ENCODE measurements at places on chromosomes 4 and X.

DNA sequence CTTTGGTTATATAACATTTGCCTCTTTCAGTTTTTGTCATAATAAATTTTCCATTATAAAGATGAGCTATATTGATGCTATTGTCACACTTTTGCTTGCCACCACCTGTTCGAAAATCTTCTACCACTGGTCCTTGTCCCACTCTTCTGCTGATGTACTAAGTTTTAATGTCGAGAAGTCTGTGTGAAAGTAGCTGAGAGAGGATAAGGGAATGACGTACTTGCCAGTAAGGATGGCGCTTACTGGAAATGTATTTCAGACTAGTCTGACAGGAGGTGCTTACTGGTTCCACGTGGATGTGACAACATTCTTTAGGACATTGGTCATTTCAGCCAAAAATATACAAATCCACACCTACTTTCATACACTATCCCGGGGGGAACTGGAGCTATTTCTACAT, 132.7 kb upstream of the NR3C2 start:
- no peak for DNase-seq

GRCh38 chr4:34861666-34862065, 1382.6 kb downstream of the ARAP2 start:
- no peak for DNase-seq

GRCh38 chr4:155248002-155248896, 39.8 kb downstream of the NPY2R start:
- DNase-seq: no peak

- no peak for DNase-seq
These were observed 29.1 kb upstream of the GRSF1 start for GRCh38 chr4:70868778-70869177.

GRCh38 chr4:5757091-5757490, 46.1 kb downstream of the EVC start:
- DNase-seq: no peak

DNA sequence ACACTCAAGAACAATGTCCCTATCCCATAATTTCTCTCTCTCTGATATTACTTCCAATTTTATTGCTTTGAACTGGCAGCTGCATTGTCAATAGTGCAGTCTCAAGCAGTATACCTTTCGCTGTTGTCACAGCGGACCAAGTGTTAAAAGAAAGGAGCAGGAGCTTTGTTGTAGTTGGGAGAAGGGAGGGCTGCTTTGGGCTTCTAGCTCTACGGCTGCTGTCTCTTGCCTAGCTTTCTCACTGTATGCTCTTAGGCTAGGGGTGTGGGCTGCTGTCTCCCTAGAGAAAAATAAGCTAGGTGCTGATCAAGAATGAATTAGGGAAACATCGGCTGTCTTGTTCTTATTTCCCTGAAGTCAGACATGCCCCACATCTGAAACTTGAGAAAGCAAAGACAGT, 52.5 kb downstream of the TRPC5OS start:
- no peak for DNase-seq

- DNase-seq: peak; percentile 100
These were observed 52.0 kb upstream of the HS3ST1 start for GRCh38 chr4:11480683-11481082.

DNA sequence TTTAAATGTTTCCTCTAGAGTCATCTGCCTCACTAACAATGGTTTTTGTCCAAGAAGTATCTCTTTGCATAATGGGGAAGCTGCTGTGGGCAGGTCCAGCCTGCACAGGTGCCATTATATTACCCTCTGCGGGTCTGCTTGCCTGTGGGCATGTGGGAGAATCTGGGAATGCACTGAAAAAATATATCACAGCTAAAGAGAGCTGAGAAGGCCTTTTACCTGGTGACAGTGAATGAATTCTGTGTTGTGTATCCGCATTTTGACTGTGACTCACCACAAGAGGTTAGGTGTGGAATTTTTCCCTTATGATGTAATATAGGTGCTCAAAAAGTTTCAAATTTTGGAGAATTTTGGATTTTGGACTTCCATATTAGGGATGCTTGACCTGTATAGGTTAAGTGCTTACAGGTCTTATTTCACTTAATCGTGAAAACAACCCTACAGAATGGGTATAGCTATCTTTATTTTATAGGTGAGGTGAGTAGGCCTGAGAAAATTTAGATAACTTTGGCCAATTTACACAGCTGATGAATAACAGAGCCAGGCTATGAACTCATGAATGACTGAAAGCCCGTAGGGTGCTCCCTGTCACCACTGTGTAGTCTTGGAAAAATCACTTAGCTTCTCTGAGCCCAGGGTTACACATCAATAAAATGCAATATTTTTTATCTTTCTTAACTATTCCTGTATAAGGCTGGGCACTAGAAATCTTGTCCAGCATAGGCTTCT, 198.0 kb upstream of the EPHA5 start:
- no peak for DNase-seq

DNA sequence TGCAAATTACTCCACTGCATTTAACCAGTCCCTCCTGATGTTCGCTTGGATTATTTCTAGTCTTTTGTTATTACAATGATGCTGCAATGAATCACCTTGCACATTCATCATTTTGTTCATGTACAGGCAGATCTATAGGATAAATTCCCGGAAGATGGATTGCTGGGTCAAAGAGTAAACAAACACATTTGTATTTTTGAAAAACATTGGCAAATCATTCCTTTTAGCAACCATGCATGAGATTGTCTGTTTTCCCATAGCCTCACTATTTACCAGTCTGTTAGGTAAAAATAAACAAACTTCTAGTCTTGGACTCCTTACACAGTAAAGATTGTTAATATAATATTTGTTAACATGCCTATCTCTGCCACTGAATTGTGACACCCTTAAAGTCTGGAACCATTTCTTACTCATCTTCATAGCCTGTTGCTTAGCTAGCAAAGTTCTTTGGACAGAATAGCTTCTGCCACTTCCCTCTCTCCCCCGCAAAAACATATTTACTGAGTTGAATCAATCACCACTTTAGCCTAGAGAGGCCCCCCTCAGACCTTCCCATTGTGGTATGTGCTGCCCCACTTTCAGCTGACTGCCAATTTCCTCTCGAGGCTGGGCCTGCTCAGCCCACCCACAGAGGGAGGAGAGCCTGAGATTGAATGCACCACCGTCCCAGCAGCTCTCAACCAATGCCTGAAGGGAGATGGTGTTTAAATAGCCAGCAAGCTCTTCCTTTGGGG, 108.4 kb upstream of the ATXN3L start:
- DNase-seq: peak; percentile 46

- no peak for DNase-seq
These were observed 81.4 kb upstream of the WDR1 start for GRCh38 chr4:10197952-10198351.

- DNase-seq: no peak
These were observed 1454.8 kb downstream of the RPA4 start for GRCh38 chrX:98338544-98338943.

- DNase-seq: no peak
These were observed 379.1 kb downstream of the RAPGEF2 start for GRCh38 chr4:159481936-159482335.

DNA sequence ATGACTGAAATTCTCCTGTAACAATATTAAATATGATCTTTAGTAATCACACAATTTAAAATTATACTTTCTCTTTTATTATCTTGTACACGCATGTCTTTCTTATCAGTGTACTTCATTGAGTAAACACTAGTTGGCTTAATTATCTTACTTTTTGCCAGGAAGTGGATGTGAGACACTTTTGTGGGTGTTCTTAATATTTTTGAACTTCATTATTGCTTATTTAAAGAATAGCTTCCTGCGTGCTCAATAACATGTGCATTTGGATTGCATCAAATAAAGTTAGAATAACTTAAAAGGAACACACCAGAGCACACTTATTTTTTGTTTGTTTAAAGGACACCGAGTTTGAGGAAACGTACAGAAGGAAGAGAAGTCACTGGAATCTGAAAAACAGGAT, 128.5 kb upstream of the VEGFC start:
- DNase-seq: no peak

DNA sequence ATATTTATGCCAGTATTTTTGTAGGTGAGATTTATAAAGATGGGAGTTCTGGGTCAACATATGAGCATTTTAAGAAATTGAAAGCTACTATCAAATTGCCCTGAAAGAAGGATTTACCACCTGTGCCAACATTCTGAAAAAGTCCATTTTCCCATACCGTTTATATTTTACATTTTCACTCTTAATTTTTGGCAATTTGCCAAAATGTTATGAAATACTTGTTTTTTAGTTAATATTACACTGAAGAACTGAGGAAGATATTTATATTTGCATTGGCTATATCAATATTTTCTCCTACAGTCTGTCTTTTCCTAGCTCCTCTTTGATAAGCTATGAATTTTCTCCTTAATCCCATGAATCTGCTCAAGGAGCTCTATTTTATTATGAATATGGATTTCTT, 52.4 kb downstream of the DCHS2 start:
- DNase-seq: no peak

- peak; percentile 16 for DNase-seq
These were observed 81.2 kb downstream of the DCK start for GRCh38 chr4:71074452-71075299.

DNA sequence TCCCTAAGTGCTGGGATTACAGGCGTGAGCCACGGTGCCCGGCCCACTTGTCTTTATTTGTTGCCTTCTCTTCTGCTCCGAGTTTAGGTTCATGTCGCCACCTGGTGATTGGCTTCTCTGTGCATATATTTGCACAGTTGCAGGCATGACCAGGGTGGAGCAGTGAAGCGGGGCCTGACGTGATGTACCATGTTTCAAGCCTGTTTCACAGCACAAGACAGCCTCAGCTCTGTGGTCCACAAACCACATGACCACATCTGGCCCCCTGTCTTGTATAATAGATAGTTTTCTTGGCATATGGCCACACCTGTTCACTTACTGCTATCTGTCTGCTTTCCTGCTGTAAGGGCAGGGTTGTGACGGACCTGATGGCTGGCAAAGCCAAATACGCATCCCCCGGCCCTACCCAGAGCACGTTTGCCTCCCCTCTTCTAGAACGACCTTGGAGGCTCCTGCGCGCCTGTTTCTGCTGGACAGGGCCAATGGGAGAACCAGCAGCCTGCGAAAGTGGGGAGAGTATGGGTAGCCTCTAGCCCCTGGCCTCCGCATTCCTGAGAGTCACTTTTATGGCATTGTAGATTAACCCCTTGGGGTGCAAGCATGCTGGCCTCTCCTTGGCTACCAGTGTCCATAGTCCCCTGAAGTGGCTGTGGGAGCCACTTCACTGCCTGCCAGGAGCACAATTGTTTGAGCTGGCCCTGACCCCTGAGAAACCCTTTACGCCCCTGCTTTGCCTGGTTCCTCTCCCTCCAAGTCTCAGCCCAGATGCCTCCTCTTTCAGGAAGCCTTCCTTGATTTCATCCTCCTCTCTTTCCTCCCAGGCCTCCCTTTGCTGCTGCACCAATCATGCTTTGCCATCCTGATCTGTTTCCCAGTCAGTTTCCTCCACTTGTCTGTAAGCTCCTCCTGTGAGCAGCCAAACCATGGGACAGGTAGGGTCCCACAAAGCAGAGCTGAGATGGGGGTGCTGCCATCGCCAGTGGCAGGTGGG, 6.0 kb upstream of the SH3TC1 start:
- DNase-seq: peak; percentile 17

DNA sequence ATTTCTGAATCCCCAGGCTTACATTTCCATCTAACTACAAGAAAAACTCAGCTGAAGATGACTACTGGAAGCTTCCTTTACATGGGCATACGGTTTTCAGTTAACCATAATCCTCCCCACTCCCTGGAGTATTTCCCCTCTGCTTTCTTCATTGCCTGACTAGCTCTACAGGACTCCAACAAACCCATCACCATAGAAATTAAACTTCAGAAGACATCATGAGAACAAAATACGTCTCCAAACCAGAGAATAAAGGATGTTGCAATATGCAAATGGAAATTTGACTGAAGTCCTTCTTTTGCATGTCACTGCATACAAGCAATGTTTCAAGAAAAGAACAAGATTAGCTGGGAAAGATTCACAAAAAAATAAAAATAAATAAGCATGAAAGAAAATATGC, 170.2 kb upstream of the PCDH18 start:
- DNase-seq: no peak

GRCh38 chr4:140944572-140944971, 188.4 kb upstream of the TBC1D9 start:
- DNase-seq: no peak

DNA sequence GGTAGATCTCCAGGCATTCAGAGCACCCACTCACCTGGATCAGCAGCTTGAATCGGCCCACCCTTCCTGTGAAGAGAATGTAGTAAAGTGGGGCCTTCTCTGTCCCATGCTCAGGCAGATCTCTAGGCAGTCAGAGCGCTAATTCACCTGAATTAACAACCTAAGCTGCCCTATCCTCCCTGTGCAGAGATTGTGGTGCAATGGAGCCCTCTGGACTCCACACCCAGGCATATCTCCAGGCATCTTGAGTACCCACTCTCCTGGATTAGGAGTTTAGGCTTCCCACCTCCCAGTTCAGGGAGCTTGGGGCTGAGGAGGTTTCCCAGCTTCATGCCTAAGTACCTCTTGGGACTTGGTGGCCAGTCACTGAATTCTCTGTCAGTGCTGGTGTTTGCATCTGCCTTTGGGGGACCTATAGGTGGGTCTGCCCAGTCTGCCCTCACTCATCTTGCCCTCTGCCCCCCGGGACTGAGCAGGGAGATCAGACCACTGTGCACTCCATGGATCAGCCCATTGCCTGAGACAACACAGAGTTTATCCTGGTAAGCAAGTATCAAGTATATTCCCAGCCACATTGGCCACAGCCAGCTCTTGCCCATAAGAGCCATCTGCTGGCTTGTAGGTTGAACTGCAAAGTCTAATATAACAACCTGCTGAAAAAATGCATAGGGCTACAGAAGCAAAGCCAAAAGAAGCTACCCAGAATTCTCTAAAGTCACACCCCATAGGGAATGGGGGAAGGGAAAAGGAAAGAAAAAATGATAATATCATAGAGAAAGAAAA, 372.9 kb downstream of the KLHL13 start:
- DNase-seq: peak; percentile 3

DNA sequence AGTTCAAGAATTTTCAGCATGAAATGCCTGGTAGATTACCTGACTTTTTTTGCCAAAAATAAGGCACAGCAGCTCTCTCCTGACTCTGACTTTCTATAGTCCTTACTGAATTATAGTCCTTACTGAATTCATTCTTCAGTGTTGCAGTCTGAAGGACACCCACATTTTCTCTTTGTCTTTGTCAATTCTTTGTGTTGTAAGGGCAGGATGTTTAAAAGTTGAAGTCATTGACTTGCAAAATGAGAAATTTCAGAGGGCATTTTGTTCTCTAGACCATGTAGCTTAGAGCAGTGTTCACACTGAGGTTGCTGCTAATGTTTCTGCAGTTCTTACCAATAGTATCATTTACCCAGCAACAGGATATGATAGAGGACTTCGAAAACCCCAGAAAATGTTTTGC, 168.0 kb downstream of the SOWAHB start:
- no peak for DNase-seq
